ENCODE measurements at places on chromosomes 4 and X.

DNA sequence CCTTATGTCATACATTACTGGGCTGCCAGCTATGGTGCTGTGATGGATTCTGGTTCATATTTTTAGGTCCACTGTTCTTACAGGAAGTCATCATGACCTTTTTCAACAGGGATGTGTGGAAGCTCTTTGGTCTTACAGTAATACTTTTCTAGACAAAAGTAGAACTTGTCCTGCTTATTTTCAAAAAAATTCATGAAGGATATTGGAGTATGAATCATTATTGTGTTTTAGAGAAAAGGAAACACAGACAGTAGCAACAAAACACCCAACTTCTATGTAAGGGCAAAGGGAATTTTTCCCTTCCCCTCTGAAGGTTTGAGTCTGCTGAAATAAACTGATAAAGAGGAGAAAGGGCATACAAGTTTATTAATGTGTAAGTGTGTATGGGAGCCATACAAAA lies 54.7 kb upstream of the FAM9C start:
- no peak for DNase-seq

- DNase-seq: no peak
Observed at GRCh38 chrX:155888139-155888538, 7.0 kb downstream of the VAMP7 start.

- DNase-seq: no peak
Observed at GRCh38 chr4:153466949-153467896, 1.1 kb downstream of the TMEM131L start.

DNA sequence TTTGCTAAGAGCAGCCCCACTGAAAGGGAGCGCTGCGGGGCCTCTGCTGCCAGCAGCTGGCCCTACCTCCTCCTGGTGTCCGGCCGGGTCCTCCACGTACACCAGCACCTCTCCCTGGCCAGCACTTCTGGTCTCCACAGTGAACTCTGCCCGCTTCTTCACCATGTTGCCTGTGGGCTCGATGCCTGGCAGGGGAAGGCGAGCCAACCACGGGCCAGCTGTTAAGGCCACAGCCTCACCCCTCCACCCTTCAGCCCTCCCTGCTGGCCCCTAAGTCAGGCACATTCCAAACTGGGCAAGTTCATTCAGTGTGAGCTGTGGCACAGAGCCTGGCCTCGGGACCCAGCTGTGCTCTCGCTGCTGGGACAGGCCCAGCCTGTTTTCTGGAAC lies 7.8 kb downstream of the FLNA start:
- DNase-seq: no peak

GRCh38 chrX:140439476-140439875 lies 65.4 kb downstream of the SOX3 start:
- DNase-seq: no peak

DNA sequence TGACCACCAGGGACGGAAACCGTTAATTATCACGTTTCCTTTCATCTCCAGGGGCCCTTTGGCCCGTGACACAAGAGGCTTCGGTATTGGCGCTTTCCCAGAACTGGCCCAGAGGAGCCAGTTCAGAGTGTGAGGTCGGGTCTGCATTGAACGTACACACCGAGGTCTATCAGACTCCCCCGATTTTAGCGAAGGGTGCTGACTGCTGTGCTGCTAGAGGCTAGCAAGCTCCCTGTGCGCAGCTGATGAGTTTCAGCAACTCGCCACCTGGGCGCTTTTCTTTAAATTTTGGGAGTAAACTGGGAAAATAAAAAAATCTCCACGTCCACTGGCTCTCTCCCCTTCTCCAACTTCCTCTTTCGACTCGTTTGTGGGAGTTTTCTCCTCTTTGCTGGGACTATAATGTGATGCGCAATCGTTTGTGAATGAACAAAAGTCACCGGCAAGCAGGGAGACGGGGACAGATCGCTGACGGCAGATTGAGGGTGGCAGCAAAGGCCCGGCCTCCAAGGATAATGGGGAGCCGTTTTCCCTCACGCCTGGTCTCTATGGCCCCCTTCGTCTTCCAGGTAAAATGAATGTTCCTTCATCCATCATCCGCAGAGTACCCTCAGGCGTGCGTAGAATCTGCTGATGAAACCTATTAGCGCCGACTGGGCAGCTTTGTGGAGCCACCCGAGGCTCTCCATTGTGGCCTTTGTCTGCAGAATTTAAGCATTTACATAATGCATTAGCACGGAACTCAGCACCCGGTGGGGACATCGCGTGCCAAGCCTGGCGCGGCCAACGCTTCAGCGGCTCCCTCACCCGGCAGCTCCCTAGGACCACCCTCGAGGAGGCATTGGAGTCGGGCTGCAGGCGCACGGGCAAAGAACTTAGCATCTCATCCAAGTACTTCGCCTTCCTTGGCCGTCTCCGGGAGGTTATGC lies 1.6 kb upstream of the LRAT start:
- DNase-seq: no peak
